Vagina (tissue), 2 donors: ENCODE measurements at places on chromosomes 1 and 21. TPM values are rescaled to one million over a fixed set of nuclear protein-coding genes. Genes with fewer than 3 reads are reported as not detected.

The OR2T29 gene
- total RNA-seq = not detected

The RNU1-3 gene
- total RNA-seq = 19,908 TPM

- H3K4me1 ChIP-seq = peaks cover 9% of the 10 kb centered on the region
- H3K36me3 ChIP-seq = no peaks in the 10 kb centered on the region
- no peak overlapping the region for H3K27ac ChIP-seq
- no peak for DNase-seq
- no peaks in the 10 kb centered on the region for H3K27me3 ChIP-seq
Observed at GRCh38 chr1:170204121-170204520, 58.4 kb downstream of the NTMT2 start.

DNA sequence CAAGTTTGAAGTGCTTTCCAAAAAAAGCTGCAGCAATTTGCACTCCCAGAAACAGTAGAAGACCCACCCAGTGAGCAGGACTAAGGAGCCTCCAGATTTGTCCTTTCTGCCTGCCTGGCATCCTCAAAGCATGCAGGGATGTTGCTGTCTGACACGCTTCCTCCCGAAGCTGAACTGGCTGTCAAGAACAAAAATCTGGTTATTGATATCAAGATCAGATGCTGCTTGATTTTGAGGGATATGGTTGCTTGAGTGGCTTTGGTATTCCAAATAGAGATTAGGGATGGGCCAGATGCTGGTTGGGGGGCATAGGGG lies 143.3 kb downstream of the MRPS6 start:
- DNase-seq = no peak
- no peaks in the 10 kb centered on the region for H3K36me3 ChIP-seq
- no peaks in the 10 kb centered on the region for H3K4me1 ChIP-seq
- H3K4me3 ChIP-seq = no peak overlapping the region
- H3K27me3 ChIP-seq = no peaks in the 10 kb centered on the region

DNA sequence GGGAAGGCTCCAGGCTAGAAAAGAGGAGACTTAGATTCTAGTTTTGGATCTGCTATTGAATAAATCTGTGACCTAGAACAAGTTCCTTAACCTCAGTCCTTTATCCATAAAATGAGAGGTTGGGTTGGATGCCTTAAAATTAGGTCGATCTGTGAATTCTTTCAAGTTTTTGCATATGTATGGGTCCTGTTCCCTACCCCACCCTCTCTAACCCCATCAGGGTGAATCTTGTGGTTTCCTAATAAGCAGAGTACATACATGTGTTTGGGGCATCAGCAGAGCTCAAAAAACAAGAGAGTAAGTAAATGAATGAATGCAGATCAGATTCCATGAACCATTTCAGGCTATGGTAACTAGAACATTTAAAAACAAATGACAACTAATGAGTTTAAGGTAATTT lies 6.2 kb downstream of the SPRR4 start:
- no peaks in the 10 kb centered on the region for H3K27me3 ChIP-seq
- peak; percentile 32 for DNase-seq
- H3K36me3 ChIP-seq = no peaks in the 10 kb centered on the region
- no peaks in the 10 kb centered on the region for H3K4me1 ChIP-seq
- no peak overlapping the region for H3K4me3 ChIP-seq

DNA sequence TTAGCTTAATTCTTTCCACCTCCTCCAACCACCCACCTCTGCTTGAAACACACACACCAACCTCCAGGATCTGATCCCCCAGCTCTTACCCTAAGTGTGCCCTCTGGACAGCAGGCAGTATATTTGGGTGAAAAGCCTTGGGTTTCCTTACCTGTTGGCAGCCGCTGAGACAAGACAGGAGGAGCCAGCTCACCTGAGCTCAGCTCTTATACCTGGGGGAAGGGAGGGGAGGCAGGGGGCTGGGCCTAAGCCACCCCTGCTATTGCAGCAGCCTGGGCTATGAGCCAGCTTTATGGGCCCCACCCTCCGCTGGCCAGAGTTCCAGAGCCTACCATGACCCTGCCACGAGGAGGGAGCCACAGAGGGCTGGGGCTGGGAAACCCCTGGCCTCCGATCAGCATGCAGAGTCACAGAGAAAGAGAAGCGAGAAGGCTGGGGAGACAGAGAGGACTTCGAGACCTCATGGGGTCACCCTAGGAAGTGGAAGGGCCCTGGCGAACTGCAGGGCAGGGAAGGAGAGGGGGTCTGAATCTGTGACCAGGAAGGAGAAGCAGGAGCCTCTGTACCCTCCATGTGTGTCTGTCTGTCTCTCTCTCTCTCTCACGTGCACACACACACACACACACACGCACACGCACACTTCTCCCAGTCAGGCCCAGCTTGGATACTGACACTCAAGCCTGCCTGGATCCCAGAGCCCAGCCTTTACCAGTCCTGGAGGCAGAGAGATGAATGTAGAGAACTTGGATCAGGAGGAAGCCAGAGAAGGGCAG lies at the start of gene S100A14:
TSS of gene S100A14 (minus strand) at position 182 of the 773 bp plus-strand sequence. CDS start 467 bp downstream, outside the sequence.
- H3K27ac ChIP-seq = peak within 1 kb of the TSS; percentile 96
- H3K36me3 ChIP-seq = no peaks in the 10 kb centered on the region
- H3K4me3 ChIP-seq = peak within 1 kb of the TSS; percentile 40
- no peak for DNase-seq

DNA sequence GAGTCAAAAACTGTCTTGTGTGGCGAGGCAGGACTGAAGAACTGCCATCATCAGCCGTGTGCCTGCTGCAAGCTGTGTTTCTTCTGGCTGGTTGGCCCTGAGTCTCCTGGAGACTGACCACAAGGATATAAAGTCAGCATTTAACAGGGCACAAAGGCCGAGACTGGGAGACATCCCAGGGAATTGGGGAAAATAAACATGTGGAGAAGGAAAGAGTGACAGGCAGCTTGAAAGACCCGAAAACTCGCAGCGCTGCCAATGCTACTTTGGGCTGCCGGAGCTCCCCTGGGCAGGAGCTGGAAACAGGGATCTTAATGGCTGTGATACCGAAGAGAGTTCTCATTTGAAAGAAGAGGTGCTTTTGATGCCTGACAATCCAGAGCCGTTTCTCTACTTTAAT lies 125.3 kb upstream of the HMGB4 start:
- no peaks in the 10 kb centered on the region for H3K36me3 ChIP-seq
- DNase-seq = peak; percentile 54
- H3K27me3 ChIP-seq = no peaks in the 10 kb centered on the region
- no peak overlapping the region for H3K27ac ChIP-seq
- H3K4me1 ChIP-seq = no peaks in the 10 kb centered on the region
- H3K4me3 ChIP-seq = no peak overlapping the region
